ENCODE measurements at places on chromosomes 16 and 17.

DNA sequence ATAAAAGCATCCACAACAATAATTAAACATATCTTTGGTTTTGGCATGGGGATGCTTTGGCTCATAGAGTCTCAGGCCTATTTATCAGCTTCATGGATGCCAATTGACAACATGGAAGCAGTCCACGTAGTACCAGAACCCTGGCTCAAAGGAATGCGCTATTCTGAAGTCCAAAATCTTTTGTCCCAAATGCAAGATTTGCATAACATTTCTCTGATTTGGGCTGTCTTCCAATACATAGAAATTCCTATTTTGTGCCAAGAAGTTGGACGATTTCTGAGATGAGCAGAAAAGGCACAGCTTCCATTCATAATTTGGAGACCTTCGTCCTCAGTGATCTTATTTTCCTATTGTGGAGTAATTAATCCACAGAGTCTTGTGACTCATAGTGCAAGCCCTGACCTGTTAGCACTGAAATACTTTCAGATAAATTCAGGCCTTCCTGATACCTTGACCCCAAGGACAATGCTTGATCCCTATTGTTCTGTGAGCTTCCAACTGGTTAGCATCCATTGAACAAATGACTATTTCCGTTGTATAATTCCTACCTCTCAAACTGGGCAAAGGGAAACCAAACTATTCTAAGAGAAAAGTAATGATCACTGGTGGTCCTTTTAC lies 78.4 kb upstream of the CDH11 start:
- no peaks in the 10 kb centered on the region for H3K36me3 ChIP-seq
- no peak overlapping the region for H3K4me3 ChIP-seq
- H3K27ac ChIP-seq, result no peak overlapping the region
- H3K27me3 ChIP-seq, result no peaks in the 10 kb centered on the region

- no peak overlapping the region for H3K4me3 ChIP-seq
- no peak overlapping the region for H3K27ac ChIP-seq
- no peaks in the 10 kb centered on the region for H3K36me3 ChIP-seq
- H3K27me3 ChIP-seq, result no peaks in the 10 kb centered on the region
These were observed 170.2 kb downstream of the HS3ST3B1 start for GRCh38 chr17:14471052-14471451.

- peak overlapping the region; percentile 78 for H3K4me3 ChIP-seq
- H3K27ac ChIP-seq, result peak overlapping the region; percentile 69
- H3K27me3 ChIP-seq, result no peaks in the 10 kb centered on the region
- H3K4me1 ChIP-seq, result peaks cover 81% of the 10 kb centered on the region
- H3K36me3 ChIP-seq, result peaks cover 33% of the 10 kb centered on the region
These were observed 1.0 kb upstream of the TTYH2 start for GRCh38 chr17:74212209-74212912.

GRCh38 chr17:14775731-14776492 lies 475.0 kb downstream of the HS3ST3B1 start:
- H3K4me3 ChIP-seq, result no peak overlapping the region
- no peaks in the 10 kb centered on the region for H3K4me1 ChIP-seq
- H3K36me3 ChIP-seq, result no peaks in the 10 kb centered on the region

DNA sequence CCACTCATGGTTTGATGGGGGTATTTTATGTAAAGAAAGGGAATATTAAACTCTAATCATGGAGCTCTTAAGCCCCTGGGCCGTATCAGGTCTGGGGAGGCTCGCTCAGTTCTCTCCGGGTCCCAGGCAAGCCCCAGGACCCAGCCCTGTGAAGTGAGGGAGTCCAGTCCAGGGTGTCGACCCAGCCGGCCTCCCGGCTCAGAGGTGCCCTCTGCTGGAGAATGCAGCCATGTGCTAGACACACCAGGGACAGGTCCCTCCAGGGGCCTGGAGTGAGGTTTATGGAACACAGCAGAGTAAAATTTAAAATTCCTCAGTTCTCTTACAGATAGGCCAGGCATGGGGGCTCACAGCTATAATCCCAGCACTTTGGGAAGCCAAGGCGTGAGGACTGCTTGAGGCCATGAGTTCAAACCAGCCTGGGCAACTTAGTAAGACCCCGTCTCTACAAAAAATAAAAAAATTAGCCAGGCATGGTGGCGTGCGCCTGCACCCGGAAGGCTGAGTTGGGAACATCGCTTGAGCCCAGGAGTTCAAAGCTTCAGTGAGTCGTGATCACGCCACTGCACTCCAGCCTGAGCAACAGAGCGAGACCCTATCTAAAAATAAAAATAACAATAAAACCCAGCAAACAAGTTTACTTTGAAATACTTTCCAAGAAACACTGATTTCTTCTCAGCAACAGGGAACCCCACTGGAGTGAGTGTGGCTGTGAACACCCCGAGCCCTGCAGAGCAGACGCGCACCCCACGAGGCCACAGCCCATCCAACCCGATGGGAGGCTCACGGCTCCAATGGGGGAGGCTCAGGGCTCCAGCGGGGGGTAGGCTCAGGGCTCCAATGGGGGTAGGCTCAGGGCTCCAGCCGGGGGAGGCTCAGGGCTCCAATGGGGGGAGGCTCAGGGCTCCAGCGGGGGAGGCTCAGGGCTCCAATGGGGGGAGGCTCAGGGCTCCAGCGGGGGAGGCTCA lies 72.2 kb downstream of the ZNF778 start:
- no peak overlapping the region for H3K27ac ChIP-seq
- no peaks in the 10 kb centered on the region for H3K27me3 ChIP-seq
- ATAC-seq, result peak; percentile 84
- H3K4me3 ChIP-seq, result no peak overlapping the region
- H3K4me1 ChIP-seq, result peaks cover 6% of the 10 kb centered on the region

DNA sequence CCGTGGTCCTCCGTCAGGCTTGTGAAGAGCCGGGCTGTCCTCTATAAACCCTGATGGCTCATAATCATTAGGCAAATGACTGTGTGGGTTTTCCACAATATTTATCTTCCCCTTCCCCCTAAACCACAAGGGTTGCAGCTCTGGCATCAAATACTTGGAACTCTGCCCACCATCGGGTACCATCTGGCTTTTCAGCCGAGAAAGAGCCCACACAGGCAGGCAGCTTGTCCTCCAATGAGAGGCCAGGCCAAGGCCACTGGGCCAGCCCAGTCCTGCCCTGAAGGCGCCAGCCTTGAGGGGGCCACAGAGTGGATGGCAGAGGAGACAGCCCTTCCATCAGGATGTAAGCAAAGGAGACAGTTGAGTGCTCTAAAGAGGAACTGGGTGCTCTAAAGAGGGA lies 31.8 kb upstream of the NAT9 start:
- ATAC-seq, result no peak
- H3K27ac ChIP-seq, result no peak overlapping the region
- no peaks in the 10 kb centered on the region for H3K4me1 ChIP-seq
- H3K27me3 ChIP-seq, result no peaks in the 10 kb centered on the region
- H3K36me3 ChIP-seq, result peaks cover 47% of the 10 kb centered on the region

DNA sequence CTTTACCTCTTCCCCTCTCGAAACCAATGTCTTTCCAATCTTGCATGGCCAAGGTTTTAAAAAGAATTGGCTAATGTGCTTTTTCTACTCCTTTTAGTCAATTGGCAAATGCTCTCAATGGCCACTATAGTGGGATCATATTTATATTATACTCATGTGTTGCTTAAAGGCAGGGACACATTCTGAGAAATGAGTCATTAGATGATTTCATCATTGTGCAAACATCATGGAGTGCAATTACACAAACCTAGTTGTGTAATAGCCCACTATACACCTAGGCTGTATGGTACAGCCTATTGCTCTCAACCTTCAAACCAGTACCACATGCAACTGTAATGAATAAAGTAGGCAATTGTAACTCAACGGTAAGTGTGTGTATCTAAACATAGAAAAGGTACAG lies 180.9 kb downstream of the HS3ST3A1 start:
- H3K36me3 ChIP-seq, result no peaks in the 10 kb centered on the region
- no peak for ATAC-seq
- no peaks in the 10 kb centered on the region for H3K27me3 ChIP-seq
- H3K27ac ChIP-seq, result no peak overlapping the region

DNA sequence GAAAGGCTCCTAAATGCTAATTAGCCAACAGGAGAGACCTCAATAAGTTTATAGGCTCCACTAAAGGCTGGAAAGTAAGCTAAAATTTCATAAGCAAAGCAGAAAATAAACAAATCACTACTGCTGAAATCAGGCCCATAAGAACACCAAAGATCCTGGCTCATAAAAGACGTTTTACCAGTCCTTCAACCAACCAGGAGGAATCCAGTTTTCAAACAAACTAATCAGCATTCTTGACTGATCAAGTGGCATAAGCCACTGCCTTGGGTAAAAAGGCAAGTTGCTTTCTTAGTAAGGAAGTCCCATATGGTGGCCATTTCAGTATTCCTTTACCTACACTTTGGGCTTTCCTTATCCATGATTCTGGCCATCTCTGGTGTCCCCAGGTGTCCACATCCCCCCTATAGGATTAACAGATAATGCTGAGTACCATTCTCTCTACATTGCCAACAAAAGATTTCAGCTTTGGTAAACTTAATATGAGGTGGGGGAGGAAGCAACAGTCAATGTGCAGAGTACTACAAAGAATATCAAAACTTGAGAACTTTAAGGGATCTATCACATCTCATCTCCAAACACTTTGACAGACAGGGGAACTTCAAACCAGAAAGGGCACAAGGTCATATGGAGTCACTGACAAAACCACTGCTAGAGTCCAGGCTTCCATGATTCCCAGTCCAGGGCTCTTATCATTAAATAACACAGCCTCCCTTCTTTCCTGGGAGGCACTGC lies 1.3 kb downstream of the TOM1L2 start:
- peak overlapping the region; percentile 31 for H3K27ac ChIP-seq
- H3K27me3 ChIP-seq, result no peaks in the 10 kb centered on the region
- H3K4me3 ChIP-seq, result peak overlapping the region; percentile 78

DNA sequence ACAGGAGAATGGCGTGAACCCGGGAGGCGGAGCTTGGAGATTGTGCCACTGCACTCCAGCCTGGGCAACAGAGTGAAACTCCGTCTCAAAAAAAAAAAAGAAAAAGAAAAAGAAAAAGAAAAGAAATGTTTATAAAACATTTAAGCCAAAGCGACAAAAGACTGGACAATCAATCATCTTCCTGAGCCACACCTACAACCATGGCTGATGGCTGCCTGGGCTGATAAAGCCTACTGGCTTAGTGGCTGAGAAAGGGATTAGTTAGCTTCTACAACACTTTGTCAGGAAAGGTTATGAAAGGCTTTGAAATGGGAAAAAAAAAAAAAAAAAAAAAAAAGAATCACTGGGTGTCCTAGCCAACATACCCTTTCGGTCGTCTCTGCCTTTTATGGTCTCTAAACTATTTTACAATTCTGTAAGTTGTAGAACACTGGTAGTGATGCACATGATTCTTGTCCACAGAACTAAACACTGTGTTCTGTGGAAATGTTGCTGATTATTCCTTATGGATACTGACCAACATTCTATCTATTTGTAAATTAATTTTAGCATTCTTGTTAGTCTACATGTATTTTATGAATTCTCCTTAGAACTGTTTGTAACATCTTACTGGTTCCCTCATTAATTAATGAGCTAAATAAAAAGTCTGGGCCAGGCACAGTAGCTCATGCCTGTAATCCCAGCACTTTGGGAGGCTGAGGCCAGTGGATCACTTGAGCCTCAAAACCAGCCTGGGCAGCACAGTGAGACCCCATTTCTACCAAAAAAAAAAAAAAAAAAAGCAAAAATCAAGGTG lies 45.5 kb downstream of the ZZEF1 start:
- no peak overlapping the region for H3K27ac ChIP-seq
- H3K4me1 ChIP-seq, result peaks cover 23% of the 10 kb centered on the region
- H3K4me3 ChIP-seq, result no peak overlapping the region

- H3K27me3 ChIP-seq, result no peaks in the 10 kb centered on the region
- no peak overlapping the region for H3K4me3 ChIP-seq
- ATAC-seq, result no peak
- H3K36me3 ChIP-seq, result no peaks in the 10 kb centered on the region
- no peaks in the 10 kb centered on the region for H3K4me1 ChIP-seq
These were observed 59.8 kb downstream of the CDH11 start for GRCh38 chr16:65061935-65062518.

GRCh38 chr17:39237586-39237985 lies 11.8 kb upstream of the STAC2 start:
- no peak for ATAC-seq
- H3K27me3 ChIP-seq, result peaks cover 6% of the 10 kb centered on the region
- peaks cover 22% of the 10 kb centered on the region for H3K4me1 ChIP-seq
- no peak overlapping the region for H3K4me3 ChIP-seq
- peak overlapping the region; percentile 73 for H3K27ac ChIP-seq
- H3K36me3 ChIP-seq, result no peaks in the 10 kb centered on the region

GRCh38 chr16:70163596-70163995 lies 10.0 kb upstream of the CLEC18C start:
- no peak overlapping the region for H3K27ac ChIP-seq
- no peaks in the 10 kb centered on the region for H3K27me3 ChIP-seq
- peaks cover 6% of the 10 kb centered on the region for H3K36me3 ChIP-seq
- no peak overlapping the region for H3K4me3 ChIP-seq
- no peak for ATAC-seq
- no peaks in the 10 kb centered on the region for H3K4me1 ChIP-seq

- peak overlapping the region; percentile 84 for H3K4me3 ChIP-seq
- H3K27ac ChIP-seq, result peak overlapping the region; percentile 91
- H3K36me3 ChIP-seq, result peaks cover 7% of the 10 kb centered on the region
- peaks cover 45% of the 10 kb centered on the region for H3K4me1 ChIP-seq
These were observed 335 bp downstream of the TMEM11 start for GRCh38 chr17:21213638-21214014.

GRCh38 chr17:8900626-8901585 lies 33.4 kb upstream of the PIK3R6 start:
- peak overlapping the region; percentile 62 for H3K4me3 ChIP-seq
- peak overlapping the region; percentile 88 for H3K27ac ChIP-seq
- H3K4me1 ChIP-seq, result peaks cover 80% of the 10 kb centered on the region

GRCh38 chr17:33653399-33653788 lies 360.3 kb upstream of the ASIC2 start:
- no peaks in the 10 kb centered on the region for H3K36me3 ChIP-seq
- H3K27ac ChIP-seq, result no peak overlapping the region
- H3K4me1 ChIP-seq, result no peaks in the 10 kb centered on the region

- no peaks in the 10 kb centered on the region for H3K27me3 ChIP-seq
- H3K36me3 ChIP-seq, result peaks cover 5% of the 10 kb centered on the region
These were observed 8.1 kb upstream of the ARMC5 start for GRCh38 chr16:31451201-31451600.

- ATAC-seq, result no peak
- no peaks in the 10 kb centered on the region for H3K36me3 ChIP-seq
- peaks cover 7% of the 10 kb centered on the region for H3K4me1 ChIP-seq
- H3K4me3 ChIP-seq, result no peak overlapping the region
- H3K27me3 ChIP-seq, result peaks cover 43% of the 10 kb centered on the region
- H3K27ac ChIP-seq, result no peak overlapping the region
These were observed 25.8 kb downstream of the SMTNL2 start for GRCh38 chr17:4610162-4610561.

- H3K27me3 ChIP-seq, result peaks cover 9% of the 10 kb centered on the region
- no peak overlapping the region for H3K4me3 ChIP-seq
- peaks cover under 1% of the 10 kb centered on the region for H3K4me1 ChIP-seq
- ATAC-seq, result peak; percentile 65
These were observed 49.2 kb upstream of the CBFA2T3 start for GRCh38 chr16:89026121-89026612.

- peak; percentile 81 for ATAC-seq
- peaks cover 51% of the 10 kb centered on the region for H3K4me1 ChIP-seq
These were observed 9.6 kb upstream of the EIF1 start for GRCh38 chr17:41678907-41679739.

GRCh38 chr17:72467841-72468653 lies 347.2 kb downstream of the SOX9 start:
- ATAC-seq, result no peak
- no peaks in the 10 kb centered on the region for H3K36me3 ChIP-seq
- H3K27me3 ChIP-seq, result peaks cover 8% of the 10 kb centered on the region
